Upper lobe of left lung (tissue), 6 donors: ENCODE measurements at places on chromosomes 2 and 18.

DNA sequence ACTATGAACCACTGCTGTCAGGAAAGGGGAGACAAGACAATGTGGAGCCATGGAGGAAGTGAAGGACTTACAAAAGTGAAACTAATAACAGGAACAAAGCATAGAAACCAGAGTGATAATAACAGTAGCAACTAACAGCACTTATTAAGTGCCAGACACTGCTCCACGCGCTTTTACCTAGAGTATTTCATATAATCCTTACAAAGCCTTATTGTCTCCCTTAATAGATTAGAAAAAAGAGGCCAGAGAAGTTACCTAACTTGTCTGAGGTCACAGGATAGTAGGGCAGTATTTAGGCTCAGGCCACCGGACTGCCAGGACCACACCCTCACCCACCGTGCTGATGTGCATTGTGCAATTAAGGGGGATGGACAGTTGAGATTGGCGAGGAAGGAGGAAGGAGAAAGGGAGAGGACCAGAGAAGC, 98.6 kb upstream of the NFU1 start:
- DNase-seq, result no peak

DNA sequence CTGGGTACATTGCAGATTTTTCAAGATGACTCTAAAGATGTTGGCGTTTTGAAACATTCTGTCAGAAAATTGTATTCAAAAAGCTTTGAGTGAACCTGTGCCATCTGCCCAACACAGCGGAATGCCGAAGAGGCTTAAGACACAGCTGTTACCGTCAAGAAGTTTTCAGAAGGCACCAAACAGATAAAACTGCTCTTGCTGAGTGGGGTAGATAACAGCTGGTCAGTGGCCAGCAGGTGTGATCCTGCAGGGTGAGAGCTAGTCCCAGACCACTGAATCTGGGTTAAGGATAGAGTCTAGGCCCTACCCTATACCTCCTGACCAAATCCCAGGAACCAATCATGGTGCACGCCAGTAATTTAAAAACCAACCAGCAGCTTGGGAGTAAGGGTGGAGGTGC, 60.5 kb upstream of the B3GNT7 start:
- DNase-seq, result no peak

- DNase-seq, result no peak
These were observed 57.6 kb downstream of the NPAS2 start for GRCh38 chr2:100877555-100877954.

DNA sequence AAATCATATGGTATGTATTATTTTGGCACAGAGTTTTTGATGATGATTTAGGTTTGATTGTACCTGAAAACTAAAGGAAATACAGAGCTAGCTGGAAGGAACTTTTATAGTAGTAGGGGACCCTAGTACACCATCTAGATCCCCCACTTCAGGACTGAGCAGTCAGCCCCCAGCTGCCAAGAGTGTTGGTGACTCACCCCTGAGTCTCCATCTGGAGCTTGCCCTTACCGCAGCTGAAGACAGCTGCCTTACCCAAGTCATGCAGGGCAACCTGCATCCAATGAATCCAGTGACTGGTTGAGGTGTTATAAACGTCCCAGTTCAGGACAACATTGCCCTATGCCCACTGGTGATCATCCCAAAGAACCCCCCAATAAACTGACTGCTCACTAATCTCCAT, 15.3 kb downstream of the PMS1 start:
- no peak for DNase-seq

DNA sequence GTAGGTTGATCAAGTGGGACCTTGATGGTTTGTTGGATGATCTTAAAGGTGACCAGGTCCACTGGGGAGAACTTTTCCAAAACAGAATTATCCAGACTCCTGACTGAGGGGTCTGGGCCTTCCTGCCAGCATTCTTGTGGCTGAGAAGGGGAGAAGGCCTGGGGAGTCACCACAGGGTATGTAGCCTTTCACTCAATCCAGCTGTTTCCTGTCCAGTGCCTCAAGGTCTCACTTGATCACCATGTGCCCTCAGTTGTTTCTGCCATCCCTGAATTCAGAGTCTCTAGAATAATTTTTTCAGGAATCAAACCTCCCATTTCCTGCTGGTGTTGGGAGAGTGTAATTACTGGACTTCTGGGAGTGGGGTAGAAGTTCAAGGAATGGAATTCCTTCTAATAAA, 54.4 kb upstream of the TANC1 start:
- no peak for DNase-seq
